Activated T-helper 2 cell treated with anti-CD3 and anti-CD28 coated beads, Interferon-gamma antibody, Interleukin-2, Interleukin-4, amounts not matched to agents 10 μg/mL and 5 μg/mL and 100 μg/mL, durations not matched to agents 14 hours and 24 hours and 36 hours (primary cell): ENCODE measurements at places on chromosomes 1 and 21. TPM values are rescaled to one million over a fixed set of nuclear protein-coding genes. Genes with fewer than 3 reads are reported as not detected.

- DNase-seq, result no peak
- H3K36me3 ChIP-seq, result no peaks in the 10 kb centered on the region
- no peak overlapping the region for H3K27ac ChIP-seq
Measured at GRCh38 chr21:33686386-33686785, 44.1 kb downstream of the ITSN1 start.

The CRP gene
- total RNA-seq, result not detected in 2 replicates

DNA sequence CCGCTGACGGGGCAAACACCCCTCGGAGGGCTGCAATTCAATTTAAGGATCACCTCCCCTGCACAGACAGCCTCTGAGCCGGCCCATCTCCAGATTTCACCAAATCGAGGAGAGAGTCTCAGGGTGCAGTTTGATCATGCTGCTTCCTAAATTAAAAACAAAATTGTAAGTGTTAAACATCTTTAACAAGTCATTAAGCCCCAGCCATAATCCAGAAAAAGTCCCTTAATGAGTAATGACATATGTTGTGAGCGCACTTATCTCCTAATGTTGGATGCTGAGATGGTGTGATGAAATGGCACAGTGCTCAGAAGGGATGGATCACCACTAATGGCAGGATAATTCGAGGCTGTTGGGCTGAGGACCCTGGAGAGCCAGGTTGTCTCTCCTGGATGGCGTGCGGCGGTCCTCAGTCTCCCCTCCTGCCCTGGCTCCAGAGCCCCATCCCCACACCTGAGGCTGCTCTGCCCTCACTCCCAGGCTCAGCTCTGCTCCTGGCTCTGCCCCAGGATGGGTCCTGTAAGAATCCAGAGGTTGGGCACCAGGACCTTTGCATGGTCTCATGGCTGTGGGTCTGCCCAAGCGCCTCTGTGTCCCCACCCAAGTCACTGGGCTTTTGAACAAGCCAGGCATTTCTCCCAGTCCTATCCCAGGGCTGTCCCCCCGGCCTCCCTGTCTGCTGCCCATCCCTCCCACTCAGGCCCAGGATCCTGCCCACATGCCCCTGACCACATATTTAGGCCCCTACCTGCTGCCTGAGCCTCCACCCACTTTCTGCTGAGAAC, 224.4 kb upstream of the POU3F1 start:
- peaks cover 7% of the 10 kb centered on the region for H3K27me3 ChIP-seq
- no peak for DNase-seq
- H3K4me3 ChIP-seq, result no peak overlapping the region
- no peak overlapping the region for H3K27ac ChIP-seq

DNA sequence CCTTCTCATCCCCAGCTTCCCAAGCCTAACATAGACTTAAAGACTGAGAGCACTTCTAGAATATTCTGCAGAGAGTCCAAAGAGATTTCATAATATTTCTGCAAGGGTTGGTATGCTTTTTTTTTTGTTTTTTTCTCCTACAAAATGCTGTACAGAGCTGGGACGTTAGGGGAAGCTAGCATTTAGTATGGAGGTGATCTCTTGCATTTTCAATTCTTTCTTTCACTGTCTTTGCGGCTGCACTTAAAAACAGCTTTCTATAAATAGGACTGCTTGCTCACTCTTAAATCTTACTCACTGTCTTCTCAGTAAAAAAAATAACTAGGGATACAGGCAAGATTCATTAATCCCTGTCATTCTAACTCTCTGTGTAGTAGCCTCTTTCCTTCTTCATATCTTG, 7.4 kb downstream of the DSCAM start:
- DNase-seq, result no peak
- H3K4me1 ChIP-seq, result no peaks in the 10 kb centered on the region
- no peaks in the 10 kb centered on the region for H3K36me3 ChIP-seq
- H3K4me3 ChIP-seq, result no peak overlapping the region

The PCBP3 gene
- total RNA-seq, result 6.9 and 8.2 TPM in 2 replicates

The NIBAN1 gene
- total RNA-seq, result 16.8 and 17.0 TPM in 2 replicates

The KDF1 gene
- total RNA-seq, result not detected in 2 replicates
